ENCODE measurements at places on chromosomes 6 and 20.

- DNase-seq: no peak
These were observed 68.1 kb upstream of the PMEPA1 start for GRCh38 chr20:57777911-57778310.

- DNase-seq: no peak
These were observed 277.1 kb downstream of the KHDC1L start for GRCh38 chr6:72948153-72948552.

DNA sequence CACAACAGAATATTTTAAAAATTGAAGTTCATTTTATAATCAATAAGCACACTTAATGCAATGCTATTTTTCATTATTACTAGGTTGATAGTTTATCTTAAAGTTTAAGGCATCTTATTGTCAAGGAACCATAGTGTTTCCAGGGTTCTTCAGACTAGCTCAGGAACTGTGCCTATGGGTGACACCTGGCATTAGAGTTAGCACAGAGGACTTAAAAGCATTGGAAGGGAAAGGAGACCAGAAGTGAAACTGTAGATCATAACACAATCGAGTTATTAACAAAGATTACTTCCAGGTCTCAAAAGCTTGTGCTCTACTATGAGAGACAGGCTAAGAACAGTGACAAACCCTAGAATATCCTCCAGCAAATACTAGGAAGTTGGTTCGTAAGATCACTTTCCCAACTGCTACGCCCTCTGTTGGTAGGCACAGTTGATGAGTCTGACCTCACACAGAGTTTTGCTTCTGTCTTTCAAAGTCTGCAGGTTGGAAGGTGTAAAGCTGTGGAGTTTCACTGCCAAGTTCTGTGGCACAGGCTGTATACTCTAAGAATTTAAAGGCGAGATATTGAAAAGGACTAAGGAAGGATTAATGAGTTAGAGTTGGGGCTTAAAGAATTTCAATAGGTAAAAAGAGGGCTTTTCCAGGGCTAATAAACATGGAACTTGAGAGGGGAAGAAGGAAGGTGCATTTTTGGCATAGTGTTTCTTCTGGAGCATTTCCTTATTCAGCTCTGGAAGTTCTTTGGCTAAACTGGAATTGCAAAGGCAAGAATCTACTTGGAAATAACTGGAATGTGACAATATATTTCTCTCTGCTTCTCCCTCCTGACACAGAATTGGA is 531.3 kb upstream of the JAG1 start:
- DNase-seq: no peak

DNA sequence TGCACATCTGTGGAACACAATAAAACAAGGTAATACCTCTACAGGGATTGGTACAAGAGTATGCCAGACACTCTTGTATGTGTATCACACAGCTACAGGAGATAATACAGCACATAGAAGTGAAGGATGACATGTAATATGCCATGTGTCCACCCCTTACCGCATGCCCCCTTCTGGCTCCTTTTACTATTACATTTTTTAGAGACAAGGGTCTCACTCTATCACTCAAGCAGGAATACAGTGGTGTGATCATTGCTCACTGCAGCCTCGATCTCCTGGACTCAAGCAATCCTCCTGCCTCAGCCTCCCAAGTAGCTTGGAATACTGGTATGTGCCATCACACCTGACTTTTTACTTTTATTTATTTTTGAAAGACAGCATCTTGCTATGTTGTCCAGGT is 4.2 kb upstream of the NCR3 start:
- DNase-seq: no peak

DNA sequence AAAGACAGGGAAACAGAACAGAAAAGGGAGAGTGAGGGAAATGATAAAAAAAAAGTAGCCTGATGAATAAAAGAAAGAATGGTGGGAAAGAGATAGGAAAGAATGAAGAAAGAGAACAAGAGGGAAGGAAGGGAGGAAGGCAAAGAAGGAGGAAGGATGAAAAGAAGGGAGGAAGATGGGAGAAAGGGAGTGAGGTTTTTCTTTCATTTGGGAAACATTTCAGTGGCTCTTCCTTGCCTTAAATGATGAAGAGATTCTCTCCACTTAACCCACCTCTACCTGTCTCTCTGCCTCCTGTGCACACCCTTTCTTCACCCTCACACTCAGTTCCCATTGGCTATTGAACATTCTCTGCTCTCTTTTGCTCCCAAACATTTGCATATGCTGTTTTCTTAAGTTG is 222.1 kb upstream of the DEFB112 start:
- no peak for DNase-seq

GRCh38 chr20:5567644-5568043 is 182.6 kb upstream of the SHLD1 start:
- no peak for DNase-seq

GRCh38 chr6:7528565-7528964 is 12.9 kb upstream of the DSP start:
- no peak for DNase-seq

GRCh38 chr6:100463630-100464161 is 1.0 kb downstream of the SIM1 start:
- DNase-seq: no peak
